ENCODE measurements at places on chromosomes 2 and 18.

DNA sequence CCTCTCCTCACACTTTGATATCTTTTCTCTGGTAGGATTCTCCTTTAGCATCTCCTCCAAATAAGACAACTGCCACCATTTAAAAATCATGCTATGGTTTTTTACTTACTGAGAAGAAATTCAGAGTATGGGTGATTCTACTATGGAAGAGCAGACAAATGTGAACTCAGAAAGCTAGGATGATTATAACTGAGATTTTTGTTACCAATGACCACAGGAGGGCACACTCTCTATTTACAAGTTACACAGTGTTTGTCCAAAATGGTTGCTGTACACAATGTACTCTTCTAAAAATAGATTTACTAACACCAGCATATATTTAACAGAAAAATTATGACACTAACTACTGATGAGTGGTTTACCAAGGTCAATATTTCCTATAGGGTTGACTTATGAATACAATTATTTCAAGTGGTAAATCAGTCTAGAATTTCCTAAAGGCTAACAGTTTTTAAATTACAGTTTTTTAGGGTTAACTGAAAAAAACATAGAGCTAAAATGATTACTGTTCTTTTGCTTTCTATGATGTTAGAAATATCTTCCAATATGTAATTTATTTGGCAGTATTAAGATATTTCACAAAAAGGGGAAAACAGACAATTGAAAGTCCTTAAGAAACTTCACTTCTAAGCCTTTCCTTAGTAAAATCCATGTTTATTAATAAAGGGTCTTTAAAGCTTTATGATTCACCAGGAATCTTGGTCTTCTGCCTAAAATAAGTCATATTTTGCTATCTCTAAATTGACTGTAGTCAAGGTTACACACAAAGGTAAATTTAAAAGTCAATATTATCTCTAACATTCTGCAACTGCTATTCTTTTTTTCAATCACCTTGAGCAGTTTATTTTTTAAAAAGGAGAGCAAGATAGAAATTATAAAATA is 57.2 kb downstream of the MAP4K3 start:
- DNase-seq: peak; percentile 86

DNA sequence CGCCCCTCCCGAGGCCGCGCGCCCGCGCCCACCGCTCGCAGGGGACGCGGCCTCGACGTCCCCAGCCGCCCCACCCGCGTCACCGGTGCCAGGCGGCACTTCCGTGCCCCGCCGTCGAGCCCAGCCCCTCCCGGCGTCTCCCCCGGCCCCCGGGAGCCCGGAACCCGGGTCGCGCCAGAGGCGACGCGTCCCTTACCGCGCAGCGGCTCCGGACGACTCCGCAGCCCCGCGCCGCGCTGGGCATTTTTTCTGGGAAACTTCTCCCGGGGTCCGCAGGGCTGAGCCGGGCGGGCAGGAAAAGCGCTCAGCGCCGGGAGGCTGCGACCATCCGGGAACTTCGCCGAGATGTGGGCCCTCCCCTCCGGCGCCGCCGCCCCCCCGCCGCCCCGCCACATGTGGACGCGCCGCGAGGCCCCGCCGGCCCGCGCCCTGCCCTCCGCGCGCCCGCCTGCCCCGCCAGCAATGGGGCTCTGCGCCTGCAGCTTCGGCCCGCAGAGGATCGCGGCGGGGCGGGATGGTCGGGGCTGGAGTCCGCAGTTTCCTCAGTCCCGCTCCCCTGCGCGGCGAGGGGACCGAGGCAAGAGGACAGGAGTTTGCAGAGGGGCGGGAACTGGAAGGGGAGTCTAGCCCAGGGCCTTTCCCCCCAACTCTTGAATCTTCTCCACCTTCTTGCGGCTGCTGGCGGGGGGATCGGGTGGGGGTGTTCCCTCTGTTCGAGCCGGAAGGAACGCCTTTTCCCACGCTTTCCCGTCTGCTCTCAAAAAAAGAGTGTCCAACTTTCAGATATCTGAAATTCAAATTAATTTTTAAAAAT is 81.5 kb downstream of the CHRNA1 start:
- DNase-seq: peak; percentile 87

- DNase-seq: no peak
Observed at GRCh38 chr2:36168115-36168514, 187.5 kb upstream of the CRIM1 start.

GRCh38 chr2:100778637-100779450 is 41.1 kb upstream of the NPAS2 start:
- DNase-seq: no peak

DNA sequence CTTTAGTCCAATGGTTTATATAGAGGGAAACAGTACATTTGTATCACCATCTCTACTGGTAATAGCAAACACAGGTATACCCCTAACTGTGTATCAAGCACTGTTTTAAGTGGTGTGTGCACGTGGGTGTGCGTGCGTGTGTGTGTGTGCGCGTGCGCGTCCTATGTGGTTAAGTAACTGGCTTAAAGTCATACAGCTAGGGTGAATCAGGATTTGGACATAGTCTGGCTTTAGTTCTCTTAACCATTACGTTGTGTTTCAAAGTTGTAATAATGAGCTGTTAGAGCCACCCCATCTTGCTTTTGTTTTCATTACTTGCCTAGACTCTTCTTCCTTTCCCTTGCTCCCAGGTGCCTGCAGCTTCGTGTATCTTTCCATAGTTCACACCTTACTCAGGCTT is 2.1 kb downstream of the HADHB start:
- peak; percentile 11 for DNase-seq

DNA sequence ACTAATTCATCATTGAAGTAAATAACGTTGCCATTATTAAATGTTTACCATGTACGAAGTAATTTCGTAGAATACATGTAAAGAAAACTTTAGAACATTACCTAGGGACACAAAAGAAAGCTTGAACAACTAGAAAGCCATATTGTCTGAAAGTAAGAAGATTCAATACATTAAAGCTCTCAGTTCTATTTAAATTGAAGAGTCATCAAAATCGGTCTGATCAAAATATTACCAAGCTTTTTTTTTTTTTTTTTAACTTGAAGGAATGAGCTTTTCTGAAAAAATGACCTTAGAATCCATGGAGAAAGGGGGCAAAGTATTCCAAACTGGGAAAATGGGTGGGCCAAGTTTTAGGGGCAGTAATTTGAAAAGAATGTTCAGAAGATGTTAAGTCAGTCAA is 300.8 kb downstream of the GPD2 start:
- DNase-seq: no peak

GRCh38 chr18:8615397-8616027 is 6.3 kb downstream of the RAB12 start:
- DNase-seq: peak; percentile 28

DNA sequence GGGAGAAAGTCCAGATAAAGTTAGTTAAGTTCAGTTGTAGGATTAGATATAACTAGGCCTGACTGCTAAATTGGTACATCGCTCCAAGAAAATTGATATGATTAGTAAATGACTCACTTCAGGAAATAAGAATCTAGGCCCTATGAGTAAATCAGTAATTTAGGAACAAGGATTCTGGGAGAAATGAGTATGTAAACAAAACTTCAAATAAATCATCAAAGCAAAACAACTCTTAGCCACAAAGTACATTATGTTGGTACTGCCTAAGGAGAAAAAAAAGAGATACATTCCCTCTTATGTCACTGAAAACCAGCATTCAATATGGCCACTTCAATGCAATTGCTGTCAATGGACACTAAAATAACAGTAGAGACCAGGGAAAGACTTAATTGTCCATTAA is 529.1 kb downstream of the ZNF804A start:
- DNase-seq: no peak
